ENCODE measurements at places on chromosomes 7 and 10. TPM values are rescaled to one million over a fixed set of nuclear protein-coding genes. Genes with fewer than 3 reads are reported as not detected.
A peak's percentile ranks its signal among the peaks of the same experiment; 100 is the strongest.

- DNase-seq, result no peak
Measured at GRCh38 chr10:80522756-80523363, 14.8 kb upstream of the SH2D4B start.

DNA sequence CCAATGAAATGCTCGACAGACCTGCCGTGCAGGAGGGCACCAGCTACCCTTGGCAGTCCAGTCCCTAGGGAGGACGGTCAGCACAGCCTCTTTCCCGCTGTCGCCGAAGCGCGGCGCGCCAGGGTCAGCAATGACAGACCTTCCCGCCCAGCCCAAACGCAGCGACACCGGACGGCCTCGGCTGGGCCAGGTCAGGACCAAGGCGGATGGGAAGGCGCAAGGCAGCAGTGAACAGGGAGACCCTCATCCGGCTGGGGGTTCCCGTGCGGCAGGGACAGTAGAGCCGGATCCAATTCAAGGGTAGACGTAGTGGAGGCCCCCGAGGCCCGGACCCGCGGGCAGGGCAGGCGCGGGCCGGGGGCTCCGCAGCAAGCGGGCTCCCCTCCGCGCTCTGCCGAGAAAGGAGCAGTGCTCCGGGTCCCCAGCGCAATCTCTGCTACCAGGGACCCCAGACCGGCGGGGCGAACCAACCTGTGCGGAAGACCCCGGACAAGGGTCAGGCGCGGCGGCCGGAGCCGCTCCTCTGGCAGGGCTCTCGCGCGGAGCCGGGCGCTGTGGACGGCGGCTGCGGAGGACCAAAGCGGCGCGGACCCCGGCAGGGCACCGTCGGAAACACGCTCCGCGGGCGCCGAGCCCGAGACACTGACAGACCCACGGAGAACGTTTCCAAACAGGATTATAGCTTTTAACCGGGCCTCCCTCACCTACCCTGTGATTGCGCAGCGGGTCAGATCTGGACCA is at the start of gene SEC31B:
TSS of gene SEC31B (minus strand) at position 551 of the 741 bp plus-strand sequence. CDS start 2,909 bp downstream, outside the sequence.
- peak; percentile 84 for DNase-seq

GRCh38 chr10:31340343-31340742 is 21.3 kb downstream of the ZEB1 start:
- DNase-seq, result no peak

- no peak for DNase-seq
Measured at GRCh38 chr7:50450590-50451032, 461 bp upstream of the FIGNL1 start.

CRPPA gene
- 1.9 TPM for total RNA-seq

ACTL6B gene
- total RNA-seq, result 0.33 TPM

Data from H9 (cell line).